ENCODE measurements at places on chromosomes 4 and X. TPM values are rescaled to one million over a fixed set of nuclear protein-coding genes. Genes with fewer than 3 reads are reported as not detected.

The TCP11X2 gene
- not detected for total RNA-seq

The PIM2 gene
- 391 TPM for total RNA-seq

The BEX3 gene
- 3.3 TPM for total RNA-seq

The BANK1 gene
- total RNA-seq, result not detected

The FAM184B gene
- total RNA-seq, result not detected

Data from activated CD4-positive, alpha-beta T cell treated with anti-CD3 and anti-CD28 coated beads, Interleukin-2, amount 10 ng/mL, durations not matched to agents 24 days and 14 days (primary cell).